Trophoblast cell (in vitro differentiated cells and primary cell): ENCODE measurements at places on chromosomes 16 and 17.
A peak's percentile ranks its signal among the peaks of the same experiment; 100 is the strongest.

DNA sequence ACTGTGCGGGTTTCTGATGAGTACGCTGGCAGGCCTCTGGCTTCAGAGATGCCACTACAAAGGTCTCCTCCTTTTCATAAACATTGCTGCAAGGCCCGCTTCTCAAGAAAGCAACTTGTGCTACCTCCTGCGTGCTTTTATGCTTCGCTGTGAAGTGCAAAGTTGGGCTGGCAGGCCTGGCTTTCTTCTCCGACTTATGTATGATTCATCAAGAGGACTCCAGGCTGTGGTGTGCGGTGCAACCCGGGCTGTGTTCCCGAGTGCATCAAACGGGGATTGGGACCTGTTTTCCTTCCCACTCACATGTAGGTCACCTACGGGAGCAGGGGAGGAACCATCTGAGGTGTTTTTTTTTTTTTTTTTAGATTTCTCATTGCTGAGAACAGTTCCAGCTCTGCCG lies 534.1 kb downstream of the WWOX start:
- peak; percentile 71 for DNase-seq

DNA sequence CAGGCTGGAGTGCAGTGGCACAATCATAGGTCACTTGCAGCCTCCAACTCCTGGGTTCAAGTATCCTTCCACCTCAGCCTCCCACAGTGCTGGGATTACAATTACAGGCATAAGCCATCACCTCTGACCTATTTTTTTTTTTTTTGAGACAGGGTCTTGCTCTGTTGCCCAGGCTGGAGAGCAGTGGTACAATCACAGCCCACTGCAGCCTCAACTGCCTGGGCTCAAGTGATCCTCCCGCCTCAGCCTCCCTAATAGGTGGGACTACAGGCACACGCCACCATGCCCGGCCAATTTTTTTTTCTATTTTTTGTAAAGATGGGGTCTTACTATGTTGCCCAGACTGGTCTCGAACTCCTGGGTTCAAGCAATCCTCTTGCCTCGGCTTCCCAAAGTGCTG lies 5.6 kb upstream of the GGA2 start:
- DNase-seq: no peak

- no peak for DNase-seq
These were observed 6.2 kb downstream of the MAP3K14 start for GRCh38 chr17:45310380-45311324.

GRCh38 chr17:30380643-30381339 lies 2.1 kb downstream of the CPD start:
- no peak for DNase-seq

- DNase-seq: peak; percentile 5
These were observed 46.1 kb upstream of the MSI2 start for GRCh38 chr17:57210224-57210553.

- no peak for DNase-seq
These were observed 1.5 kb upstream of the PHKG2 start for GRCh38 chr16:30746638-30747175.

DNA sequence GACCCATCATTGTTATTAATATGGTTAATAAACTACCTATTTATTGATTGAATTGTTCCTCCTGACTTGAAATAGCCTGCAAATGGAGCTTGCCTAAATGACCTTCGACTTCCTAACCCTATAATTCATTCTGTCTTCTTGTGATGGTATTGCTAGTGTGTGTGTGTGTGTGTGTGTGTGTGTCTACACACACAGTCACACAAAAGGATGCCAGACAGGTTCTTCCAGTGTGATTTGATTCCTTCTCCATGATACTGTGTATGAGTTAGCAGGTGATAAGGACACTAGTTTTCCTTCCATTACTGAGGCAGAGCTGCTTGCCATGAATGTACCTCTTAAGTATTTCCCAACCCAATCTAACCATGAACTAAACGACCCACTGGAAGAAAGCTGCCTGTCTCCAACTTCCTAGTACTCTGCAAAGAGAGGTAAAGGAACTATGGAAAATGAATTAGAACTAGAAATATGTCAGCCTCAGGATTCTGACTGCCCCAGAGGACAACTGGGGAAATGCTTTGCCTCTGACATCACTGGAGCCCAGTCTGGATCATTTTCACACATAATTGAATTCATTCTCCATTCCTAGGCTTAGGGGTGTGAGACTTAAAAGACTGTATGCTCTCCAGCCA lies 3.5 kb upstream of the CDC6 start:
- DNase-seq: peak; percentile 88

GRCh38 chr16:46790599-46791270 lies 40.2 kb downstream of the C16orf87 start:
- no peak for DNase-seq

DNA sequence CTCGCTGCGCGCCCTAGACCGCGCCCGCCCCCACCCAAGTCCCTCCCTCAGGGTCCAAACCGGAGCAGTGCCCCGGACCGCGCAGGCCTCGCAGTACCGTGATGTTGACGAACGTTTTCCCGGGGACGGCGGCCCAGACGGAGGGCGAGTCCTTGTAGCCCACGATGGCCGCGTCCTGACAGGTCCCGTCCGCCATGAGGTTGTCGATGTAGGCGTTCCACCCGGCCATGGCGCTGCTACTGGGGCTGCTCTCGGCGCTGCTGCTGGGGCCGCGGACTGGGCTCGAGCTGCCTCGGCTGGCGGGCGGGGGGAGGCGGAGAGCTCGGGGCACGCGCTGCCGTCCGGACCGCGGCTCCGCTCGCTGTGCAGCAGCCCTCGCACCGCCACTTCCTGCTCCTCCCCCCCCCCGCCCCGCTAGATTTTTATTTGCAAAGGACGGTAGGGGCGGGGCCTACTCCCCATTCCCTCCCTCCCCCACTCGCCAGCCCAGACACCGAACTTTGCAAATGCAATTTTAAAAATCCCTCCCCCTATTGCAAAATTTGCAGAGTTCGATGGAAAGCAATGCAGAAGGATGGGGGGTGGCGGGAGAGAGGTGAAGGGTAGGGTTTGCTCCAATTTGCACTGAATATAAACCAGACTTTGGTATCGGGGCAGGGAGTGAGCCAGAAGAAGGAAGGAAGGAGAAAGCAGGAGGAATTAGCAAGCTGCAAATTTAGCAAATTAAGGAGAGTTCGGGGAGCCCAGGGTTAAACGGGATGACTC lies at the start of gene PFN1:
Gene PFN1, minus strand, starts transcription at position 365 of the 765 bp plus-strand sequence. Its CDS starts 136 bp downstream, at position 229.
- peak; percentile 96 for DNase-seq

GRCh38 chr17:31050948-31051347 lies 43.8 kb upstream of the NF1 start:
- DNase-seq: no peak

DNA sequence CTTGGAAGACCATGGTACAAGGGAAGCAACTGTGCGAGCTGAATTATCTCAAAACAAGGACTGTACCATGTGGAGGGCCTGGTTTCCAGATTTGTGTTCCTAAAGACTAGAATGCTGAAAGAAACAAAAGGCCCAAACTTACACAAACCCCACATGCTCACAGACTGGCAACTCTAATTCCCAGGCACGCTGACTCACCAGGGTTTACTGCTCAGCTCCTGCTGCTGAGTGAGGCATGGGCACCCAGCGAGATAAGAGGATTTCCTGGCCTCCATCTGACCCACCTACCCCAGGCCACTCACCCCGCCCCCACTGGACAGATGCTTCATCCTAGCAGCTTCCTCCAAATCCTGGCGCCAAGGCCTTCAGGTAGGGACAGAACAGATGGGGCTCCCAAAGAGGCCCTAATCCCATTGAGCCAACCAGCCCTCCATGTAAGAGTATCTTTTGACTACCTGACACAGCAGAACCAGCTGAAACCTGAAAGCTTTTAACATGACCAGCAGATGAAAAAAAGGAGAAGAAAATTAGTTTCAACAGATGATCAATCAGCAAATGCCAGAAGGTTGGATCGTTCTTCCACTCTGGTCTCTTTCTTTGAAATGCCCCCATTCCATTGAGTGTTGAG lies 33.9 kb downstream of the DCUN1D3 start:
- peak; percentile 24 for DNase-seq

DNA sequence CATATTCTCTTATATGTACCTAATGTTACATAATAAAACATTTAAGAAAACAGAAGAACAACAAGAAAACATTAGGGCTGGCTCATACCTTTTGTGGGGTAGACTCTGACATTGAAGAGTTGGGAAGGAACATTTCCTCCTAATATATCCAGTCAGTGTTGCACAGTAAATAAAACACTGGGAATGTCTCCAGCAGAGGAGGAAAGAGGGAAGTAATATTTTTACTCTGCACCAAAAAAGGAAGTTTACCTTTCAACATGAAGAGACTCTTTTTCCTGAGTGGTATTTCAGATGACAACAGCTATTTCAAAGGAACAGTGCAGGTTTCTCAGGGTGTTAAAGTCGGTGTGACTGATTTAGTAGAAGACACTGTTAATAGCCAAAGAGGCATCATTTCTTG lies 31.9 kb downstream of the EPN2 start:
- no peak for DNase-seq

DNA sequence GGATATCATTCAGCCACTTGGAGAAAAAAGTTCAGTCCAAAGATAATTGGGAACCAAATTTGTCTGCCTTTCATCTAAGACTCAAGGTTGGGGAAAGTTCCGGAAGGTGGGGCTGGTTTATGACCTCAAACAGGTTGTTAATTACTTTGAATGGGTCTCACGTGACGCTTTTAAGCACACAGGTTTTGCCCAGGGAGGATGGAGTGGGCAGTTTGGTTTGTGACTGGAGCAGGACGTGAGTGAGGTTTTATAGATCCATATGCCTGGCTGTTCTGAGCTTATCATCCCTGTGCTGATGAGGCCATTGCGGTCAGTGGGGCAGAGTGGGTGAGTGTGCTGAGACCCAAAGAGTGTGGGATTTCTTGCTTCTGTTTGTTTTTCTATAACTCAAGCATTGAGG lies 38.7 kb upstream of the GPRC5B start:
- DNase-seq: no peak
